Astrocyte of the spinal cord (primary cell): ENCODE measurements at places on chromosomes 11 and 22.

DNA sequence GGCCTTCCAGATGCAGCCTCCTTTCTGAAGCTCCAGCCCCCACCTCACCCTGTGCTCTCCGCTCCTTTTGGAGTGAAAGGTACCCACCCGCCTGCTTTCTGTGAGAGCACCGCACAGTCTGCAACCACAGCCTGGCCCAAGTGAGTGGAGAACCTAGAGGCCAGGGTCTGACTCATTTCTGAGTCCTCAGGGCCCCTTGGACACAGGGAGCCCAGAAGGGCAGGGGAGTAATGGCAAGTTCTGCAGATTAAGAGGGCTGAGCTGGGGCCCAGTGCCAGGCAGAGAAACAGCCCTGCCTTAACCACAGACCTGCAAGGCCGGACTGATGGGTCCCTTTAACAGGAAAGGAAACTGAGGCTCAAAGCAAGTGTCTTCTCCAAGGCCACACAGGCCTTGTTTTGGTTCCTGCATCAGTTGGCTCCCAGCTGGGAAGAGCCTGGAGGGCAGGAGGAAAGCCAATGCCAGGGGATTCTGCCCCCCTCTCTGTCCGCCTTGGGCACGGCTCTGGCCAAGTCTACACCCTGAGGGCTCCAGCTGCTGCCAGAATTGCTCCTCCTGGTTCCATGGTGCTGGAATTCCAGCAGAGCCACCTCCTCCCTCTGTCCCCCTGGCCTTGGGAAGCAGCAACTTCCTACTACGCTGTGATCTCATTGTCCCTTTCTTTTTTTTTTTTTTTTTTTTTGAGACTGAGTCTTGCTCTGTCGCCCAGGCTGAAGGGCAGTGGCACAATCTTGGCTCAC is 55.1 kb downstream of the CYTH4 start:
- DNase-seq: peak; percentile 22

- DNase-seq: no peak
Measured at GRCh38 chr11:117837070-117837776, 12.7 kb upstream of the FXYD2 start.

DNA sequence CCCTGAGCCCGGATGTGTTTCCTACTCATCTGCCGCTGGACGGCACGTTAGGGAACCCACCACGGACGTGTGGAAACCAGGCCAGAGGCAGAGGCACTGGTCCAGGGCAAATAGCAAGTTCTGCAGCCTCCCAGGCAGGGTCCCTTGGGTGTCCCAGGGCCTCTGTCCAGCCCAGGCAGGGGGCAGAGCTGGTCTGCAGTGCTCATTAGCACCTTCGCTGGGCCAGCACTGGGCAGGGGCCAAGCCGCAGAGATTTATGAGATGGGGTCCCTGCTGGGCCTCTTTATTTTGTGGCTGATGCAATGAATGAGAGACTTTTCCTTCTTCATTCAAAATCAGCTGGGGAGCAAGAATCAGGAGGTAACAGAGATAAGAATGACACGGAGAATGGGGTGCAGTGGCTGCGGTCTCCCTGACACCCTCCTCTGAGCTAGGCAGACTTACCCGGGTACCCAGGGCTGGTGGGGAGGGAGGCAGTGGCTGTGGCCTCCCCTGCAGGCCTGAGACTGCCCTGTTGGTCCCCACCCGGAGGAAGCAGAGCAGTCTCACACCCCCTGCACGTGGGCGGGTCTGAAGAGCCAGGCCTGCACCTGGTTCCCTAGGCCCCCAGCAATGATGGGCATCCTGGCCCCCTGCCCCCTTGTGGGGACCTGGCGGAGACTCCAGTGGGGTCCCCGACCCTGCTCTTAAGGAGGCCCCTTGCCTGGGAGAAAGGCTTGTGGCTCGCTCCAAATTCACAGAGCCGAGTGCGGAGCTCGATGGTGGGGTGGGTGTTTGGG is 14.0 kb upstream of the PARVG start:
- no peak for DNase-seq

GRCh38 chr11:119729951-119730613 is 1.1 kb upstream of the NECTIN1 start:
- DNase-seq: no peak

DNA sequence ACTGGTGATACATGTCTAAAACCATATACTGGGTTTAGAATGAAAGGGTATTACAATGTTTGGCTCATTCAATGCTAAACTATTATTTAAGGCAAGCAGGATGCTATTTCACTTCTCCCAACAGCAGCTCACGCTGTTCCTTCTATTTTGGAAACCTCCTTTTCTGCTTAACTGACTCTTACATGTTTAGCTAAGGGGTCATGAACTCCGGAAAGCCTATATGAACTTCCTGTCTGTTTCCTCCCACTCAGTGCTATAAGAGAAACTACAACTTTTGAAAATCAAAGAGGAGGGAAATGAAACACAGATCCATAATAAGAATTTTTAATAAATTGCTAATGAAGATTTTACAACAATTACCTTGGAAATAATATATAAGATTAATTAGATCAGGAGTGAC is 30.9 kb downstream of the SLC36A4 start:
- no peak for DNase-seq
